Brain (organoid and tissue), 16 donors: ENCODE measurements at places on chromosomes 6 and 20.

- no peak for DNase-seq
Observed at GRCh38 chr6:134774201-134774638, 175.7 kb downstream of the ALDH8A1 start.

GRCh38 chr6:75331151-75331550, 46.6 kb upstream of the TMEM30A start:
- no peak for DNase-seq

GRCh38 chr6:157150076-157150475, 173.2 kb downstream of the TMEM242 start:
- DNase-seq = no peak

- no peak for DNase-seq
Observed at GRCh38 chr6:142907544-142907943, 37.4 kb downstream of the HIVEP2 start.

DNA sequence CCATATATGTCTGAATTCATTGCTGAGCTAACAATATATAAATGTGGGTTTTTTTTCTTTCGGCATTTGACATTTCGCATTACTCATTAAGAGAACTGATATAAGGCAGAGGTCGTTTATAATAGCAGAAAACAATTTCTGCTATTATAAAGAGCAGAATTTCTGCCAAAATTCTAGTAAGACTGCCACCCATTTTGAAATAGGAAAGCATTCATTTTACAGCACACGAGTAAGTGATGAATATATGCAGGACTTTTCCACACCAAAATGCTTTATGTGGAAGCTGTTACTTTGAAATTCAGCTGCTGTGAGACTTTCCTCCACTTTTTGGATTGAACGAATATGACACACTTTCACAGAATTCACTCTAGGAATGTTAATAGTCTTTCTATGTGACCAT, 610.9 kb upstream of the MAN1A1 start:
- peak; percentile 82 for DNase-seq

DNA sequence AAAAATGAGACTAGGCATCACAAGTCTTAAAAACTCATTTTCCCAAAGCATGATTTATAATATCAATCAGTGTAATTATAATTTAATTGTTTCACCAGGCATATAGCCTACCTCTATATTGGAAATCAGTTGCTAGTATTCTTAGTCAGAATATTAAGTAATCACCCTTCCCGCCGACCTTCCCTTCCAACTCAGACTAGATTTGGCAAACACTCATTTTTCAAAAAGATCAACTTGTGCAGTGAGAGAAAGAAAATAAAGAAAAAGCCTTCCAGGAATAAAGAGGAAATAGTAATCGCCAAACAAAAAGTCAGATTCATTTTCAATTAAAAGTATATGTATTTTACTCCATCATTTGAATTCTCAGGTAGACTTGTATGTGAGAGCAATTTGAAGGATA, 1.9 kb upstream of the BMP5 start:
- DNase-seq = no peak

DNA sequence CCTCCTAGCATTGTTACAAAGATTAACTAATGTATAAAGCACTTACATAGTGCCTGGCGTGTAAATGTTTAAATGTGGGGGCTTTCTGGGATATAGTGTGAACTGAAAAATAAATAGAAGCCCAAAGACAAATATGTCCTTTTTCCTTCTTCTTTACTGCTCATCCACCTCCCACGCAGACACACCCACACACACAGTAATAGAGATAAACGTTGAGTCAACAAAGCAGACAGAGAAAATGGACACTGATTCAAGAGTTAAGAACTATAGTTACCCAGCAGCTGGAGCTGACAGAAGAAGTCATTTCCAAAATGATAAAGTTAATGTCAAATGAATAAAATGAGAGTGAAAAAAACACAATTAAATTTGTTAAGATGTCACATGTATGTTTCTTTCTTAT, 68.3 kb downstream of the FHL5 start:
- DNase-seq = no peak

- no peak for DNase-seq
Observed at GRCh38 chr6:137827977-137828810, 38.9 kb upstream of the TNFAIP3 start.

DNA sequence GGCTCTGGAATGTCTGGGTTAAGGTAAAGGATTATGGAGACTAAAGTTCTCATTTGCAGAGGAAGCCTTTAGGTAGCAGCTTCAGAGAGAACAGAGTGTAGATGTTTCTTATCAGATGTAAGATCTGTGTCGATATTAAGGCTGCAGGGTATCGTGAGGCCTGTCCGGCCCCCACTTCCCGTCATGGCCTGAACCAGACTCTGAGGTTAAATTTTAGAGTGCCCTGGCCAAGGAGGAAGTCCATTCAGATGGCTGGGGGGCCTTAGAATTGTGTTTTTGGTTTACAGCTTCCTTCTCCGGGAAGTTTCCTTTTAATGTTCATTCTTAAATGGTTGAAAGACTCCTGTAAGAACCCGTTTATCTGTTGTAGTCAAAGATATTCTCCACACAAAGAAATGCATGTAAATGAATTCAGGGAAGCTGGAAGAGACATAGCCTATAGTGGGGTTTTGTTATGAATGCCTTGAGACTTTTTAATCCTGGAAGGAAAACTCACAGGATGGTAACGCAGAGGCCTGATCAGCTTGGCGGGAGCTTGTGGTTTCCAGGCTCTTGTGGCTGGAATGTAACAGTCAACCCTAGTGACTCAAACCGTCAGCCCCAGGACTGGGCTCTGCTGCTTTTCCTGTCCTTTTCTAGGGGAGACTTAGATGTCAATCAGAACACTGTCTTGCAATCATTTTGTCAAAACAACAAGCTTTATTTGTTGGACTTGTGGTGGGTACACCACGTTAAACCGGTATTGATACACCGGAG, 34.7 kb downstream of the KIF25 start:
- no peak for DNase-seq

- DNase-seq = no peak
Observed at GRCh38 chr6:13378669-13379590, 50.6 kb upstream of the TBC1D7 start.

DNA sequence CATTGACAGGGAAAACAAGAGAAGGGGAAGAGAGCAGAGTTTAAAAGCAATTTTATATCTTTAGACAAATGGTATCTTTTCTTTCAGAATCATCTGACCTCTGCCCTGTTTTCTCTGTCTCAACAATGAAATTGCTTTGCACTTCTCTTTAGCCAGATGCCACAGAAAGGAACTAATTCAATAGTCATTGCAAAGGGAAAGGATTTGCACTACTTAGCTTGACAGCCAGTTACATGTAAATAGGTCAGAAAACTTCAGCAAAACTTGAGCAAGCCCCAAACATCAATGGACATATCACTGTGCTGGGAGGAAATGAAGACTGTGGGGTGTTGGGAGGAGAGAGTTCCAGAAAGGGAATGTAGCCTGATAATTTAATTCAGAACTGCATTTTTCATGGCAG, 181.3 kb upstream of the FAM83B start:
- DNase-seq = no peak

DNA sequence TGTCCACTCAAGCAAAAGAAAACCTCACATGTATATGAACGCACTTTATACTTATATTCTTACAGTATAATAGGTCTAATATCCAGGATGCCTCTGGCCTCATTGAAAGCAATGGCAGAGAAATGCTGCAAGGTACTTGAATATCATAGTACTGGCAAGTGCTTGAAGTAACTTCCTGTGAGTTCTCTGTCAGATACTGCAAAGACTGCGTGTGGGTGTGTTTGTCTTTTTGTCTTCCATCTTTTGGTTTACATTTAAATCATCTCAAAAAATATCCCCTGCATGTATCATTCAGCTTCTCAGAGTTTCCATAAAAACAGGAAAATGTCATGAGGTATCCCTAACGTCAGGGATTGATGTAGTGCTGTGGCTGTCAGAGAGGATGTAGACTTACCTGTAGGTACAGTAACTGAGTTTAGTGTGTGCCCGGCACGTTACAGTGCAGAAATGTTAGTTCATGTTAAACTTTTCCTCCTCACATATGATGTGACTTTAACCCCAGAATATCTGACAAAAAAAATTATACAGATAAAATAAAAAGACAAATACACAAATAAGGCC, 184.3 kb downstream of the DST start:
- no peak for DNase-seq

DNA sequence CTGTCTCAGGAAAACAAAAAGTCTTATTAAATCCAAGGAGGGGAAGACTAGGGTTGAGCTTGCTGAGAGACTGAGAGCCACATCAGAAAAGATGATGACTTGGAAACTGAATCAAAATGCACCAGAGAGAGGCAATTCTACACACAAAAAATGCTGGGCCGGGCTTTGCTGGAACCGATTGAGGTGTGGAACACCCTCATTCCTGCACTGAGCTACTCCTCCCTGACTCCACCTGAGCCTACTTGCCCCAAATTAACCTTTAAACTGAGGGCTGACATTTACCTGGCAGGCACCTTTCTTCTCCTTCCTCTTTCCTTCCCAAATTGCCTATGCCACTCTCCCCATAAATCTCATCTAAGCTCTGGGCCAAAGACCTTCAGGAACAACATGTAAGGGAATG, 40.8 kb upstream of the MBOAT1 start:
- DNase-seq = no peak

- DNase-seq = no peak
Observed at GRCh38 chr6:41996997-41997396, 53.3 kb upstream of the TAF8 start.

DNA sequence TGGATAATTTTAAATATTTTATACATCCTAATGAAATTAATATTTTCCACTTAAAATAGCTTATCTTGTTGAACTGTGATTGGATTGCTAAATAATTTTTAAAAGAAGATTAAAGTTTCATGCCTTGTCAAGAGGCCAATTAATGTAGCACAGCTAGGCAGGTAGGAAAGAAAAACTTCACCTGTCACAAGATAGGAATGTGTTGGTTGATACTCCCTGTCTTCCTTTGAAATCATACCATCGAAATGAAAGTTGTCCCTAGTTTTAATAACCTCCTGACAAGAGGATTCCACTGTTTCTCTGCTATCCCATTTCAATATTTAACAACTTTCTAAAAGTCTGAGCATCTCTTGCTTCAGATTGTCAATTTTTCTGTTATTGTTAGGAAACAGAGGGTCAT, 80.8 kb downstream of the BMP6 start:
- no peak for DNase-seq

DNA sequence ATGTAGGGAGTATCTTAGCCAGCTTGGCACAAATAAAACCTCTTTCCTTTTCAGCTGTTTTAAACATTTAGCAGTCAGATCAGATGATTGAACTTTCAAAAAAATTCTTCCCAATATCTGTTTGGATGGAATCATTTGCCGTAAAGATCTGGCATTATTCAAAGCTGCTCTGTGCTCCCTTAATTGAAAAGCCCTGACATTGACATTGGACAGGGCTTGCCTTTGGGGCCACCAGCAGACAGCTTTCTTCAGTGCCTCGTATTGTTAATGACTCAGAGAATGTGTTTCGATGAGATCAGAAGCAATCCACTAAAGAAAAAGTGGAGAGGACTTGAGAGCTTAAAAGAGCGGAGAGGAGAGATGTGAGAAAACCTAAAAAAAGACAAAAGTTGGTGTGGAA, 343.5 kb downstream of the NRN1 start:
- DNase-seq = no peak

- peak; percentile 65 for DNase-seq
Observed at GRCh38 chr20:1108437-1108920, 9.9 kb upstream of the PSMF1 start.

- no peak for DNase-seq
Observed at GRCh38 chr6:33339193-33339592, 21.6 kb upstream of the ZBTB22 start.

DNA sequence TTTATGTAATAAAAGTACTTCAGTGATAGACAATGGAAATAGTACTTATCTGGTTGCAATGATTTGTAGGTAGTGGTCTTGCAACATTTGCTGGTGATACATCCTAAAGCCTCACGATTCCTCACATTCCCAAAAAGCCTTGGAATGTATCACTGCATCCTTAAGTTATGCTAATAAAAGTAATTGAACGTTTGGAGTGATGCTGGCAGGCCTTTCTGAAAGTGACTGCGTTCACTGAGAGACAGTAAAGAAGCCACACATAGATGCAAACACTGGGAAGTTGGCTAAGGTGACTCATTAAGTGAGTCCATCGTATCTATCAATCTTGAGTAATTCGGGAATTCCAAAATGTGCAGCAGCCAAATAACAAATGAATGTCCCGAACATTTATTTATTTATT, 444.1 kb upstream of the SOX4 start:
- no peak for DNase-seq

DNA sequence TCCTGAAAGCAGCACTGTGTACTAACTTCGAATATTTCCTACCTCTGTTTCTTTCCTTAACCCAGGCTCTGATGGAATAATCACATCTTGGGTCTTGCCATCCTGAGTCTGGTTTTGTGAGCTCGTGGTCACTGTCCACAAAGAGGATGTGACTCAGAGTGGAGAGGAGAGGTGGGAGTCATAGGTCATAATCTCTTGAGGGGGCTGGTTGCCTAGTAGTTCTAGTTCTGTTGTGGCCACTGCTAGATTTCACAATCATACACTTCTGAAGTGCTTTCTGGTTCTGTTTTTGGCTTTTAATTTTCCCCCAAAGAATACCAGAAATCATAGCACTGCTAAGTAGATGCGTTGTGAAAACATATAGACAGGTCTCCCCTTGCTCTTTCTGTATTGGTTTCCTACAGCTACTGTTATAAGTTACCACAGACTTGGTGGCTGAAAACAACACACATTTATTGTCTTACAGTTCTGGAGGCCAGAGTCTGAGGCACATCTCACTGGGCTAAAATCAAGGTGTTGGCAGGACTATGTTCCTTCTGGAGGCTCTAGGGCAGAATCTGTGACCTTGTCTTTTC, 102.8 kb downstream of the NRSN1 start:
- no peak for DNase-seq

DNA sequence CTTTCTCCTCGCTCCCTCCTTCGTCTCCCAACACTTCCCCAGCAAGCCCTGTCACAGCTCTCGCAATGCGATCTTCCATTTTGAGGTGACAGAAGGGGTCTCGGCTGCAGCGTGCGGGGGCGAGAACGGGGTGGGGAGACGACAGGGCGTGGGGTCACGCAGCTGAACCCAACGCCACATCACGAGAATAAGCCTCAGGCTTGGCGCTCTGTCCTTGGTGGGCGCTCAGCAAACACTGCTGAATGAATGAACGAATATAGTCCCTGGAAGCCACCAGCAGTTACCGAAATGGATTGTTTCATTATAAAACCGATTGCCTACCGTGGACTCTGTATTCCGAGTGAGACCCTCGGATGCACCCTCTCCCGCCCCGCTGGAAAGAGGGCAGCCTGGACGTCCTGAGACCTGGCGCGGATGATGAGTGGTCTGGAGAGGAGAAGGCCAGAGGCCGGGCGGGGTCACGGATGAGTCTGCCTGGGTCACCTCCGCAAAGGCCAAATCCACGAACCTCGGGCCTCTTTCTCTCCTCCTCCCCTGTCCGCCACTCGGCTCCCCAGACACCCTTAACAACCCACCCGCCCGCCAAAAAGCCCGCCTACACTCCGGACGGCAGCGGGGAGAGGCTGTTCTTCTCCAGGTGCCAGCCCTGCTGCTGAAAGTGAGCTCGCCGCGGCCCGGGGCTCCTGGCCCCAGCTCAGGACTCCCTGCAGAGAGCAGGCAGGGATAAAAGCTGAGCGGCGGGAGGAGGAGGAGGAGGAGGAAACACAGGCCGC, 3.7 kb downstream of the NRN1 start:
- peak; percentile 40 for DNase-seq

- DNase-seq = no peak
Observed at GRCh38 chr6:117677553-117678141, 2.4 kb downstream of the NUS1 start.
